ENCODE measurements at places on chromosomes 2 and 18.

- DNase-seq, result no peak
These were observed 31.3 kb upstream of the C1D start for GRCh38 chr2:68094111-68094510.

- DNase-seq, result no peak
These were observed 743.7 kb upstream of the HS6ST1 start for GRCh38 chr2:129062146-129062912.

- peak; percentile 43 for DNase-seq
These were observed at the start of gene GREB1L for GRCh38 chr18:21242141-21242779. Gene GREB1L (plus strand): TSS chr18:21242232. CDS start chr18:21383519, 141,287 bp downstream.

DNA sequence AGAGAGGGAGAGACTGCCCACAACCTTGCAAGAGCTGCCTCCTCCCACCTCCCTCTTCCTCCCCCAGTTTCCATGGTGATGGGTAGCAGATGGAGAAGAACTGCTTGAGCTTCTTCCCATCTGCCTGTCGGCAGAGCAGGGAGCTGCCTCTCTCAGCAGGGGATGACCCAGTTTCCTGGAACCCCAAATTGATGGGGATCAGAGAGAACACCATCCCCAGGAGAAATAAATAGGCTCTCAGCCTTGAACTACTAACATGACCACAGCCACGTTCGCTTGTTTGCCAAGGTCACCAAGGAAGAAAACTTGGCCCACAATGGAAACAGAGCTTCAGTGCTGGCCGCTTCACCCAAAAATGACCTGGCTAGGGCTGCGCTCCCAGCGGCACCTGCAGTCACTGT, 82.2 kb downstream of the ADD2 start:
- DNase-seq, result peak; percentile 20

- peak; percentile 51 for DNase-seq
These were observed 31.2 kb upstream of the GALM start for GRCh38 chr2:38634684-38635083.

GRCh38 chr2:208189810-208190503, at the start of gene C2orf80:
Gene C2orf80 (minus strand): TSS chr2:208190030. CDS start chr2:208186986, 3,044 bp downstream.
- DNase-seq, result no peak

GRCh38 chr2:37625796-37626571, 45.5 kb downstream of the CDC42EP3 start:
- DNase-seq, result peak; percentile 63

DNA sequence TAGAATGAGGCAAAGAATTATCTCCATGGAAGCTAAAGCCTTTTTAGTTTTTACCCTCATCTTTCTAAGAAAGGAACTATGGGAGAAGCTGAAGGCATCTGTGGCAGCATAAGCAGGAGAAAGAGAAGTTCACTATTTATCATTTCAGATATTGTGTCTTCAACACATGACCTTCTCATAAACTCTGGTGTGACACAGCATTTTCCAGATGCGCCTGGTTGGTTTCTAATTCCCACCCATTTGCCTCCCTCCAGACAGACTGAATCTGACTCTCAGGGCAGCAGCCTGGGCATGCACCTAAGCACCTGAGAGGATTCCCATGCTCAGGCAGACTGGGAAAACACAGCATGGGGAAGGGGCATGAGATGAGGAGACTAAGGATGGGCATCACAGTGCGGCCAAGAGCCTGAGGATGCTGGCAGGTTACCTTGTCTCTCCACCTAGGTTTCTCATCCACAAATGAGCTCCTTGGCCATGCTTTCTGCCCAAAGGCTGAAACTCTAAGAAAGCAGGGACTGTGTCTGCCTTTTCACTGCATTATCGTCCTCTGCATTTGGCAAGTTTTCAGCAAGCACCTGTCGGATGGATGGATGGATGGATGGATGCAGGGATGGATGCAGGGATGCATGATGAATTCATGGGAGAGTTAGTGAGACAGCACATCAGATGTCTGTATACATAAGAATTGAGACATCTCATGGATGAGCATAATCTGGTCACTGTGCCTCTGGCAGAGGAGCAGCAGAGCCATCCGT, 28.8 kb upstream of the SULT1C4 start:
- no peak for DNase-seq

GRCh38 chr2:6787376-6787775, 78.3 kb downstream of the CMPK2 start:
- DNase-seq, result no peak

DNA sequence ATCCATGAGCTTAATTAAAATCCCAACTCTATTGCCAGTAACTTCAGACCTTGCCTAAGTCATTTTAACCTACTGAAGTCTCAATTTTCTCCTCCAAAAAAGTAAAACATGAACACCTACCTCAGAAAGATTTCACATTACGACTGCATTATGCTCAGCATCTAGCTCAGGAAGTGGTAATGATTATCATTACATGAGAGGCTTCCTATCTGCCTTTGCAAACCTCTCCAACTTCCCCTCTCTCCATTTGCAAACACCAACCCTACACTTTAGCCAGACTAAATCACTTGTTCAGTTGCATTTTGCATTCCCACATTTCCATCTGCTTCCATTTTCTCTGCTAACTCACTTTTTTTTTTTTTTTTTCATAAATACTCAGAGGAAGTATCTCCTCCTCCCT, 6.8 kb downstream of the SLC38A11 start:
- no peak for DNase-seq

GRCh38 chr2:240239325-240239724, 98.9 kb upstream of the OTOS start:
- no peak for DNase-seq

Measured in suppressor macrophage treated with lipopolysaccharide for 1 hour (primary cell).